ENCODE measurements at places on chromosomes 4 and X. TPM values are rescaled to one million over a fixed set of nuclear protein-coding genes. Genes with fewer than 3 reads are reported as not detected.

Gene CSN1S1
- total RNA-seq: not detected

Gene RENBP
- 0.62 TPM for total RNA-seq

Gene ZCCHC18
- total RNA-seq: 0.62 TPM

Gene TMEM185A
- total RNA-seq: 27.3 TPM

Gene NEUROG2
- total RNA-seq: not detected

Gene EFHC2
- total RNA-seq: 0.28 TPM

Gene TEX13B
- total RNA-seq: not detected

Gene CD38
- 0.15 TPM for total RNA-seq

Gene ELK1
- total RNA-seq: 64.6 TPM

Gene TMPRSS11F
- total RNA-seq: not detected

Gene ASB5
- not detected for total RNA-seq

Gene RAB9B
- 0.62 TPM for total RNA-seq

Gene MAGEA6
- total RNA-seq: 0.57 TPM

Gene MAGEA12
- not detected for total RNA-seq

Gene GPRASP3
- 5.6 TPM for total RNA-seq

Gene ETNPPL
- total RNA-seq: not detected

Gene SAGE1
- total RNA-seq: not detected

Gene ABCG2
- total RNA-seq: 63.3 TPM

All from Panc1 (cell line).